ENCODE measurements at places on chromosomes 6 and 20. TPM values are rescaled to one million over a fixed set of nuclear protein-coding genes. Genes with fewer than 3 reads are reported as not detected.
A peak's percentile ranks its signal among the peaks of the same experiment; 100 is the strongest.

- DNase-seq, result no peak
Measured at GRCh38 chr6:166262743-166263515, 45.3 kb downstream of the PRR18 start.

DNA sequence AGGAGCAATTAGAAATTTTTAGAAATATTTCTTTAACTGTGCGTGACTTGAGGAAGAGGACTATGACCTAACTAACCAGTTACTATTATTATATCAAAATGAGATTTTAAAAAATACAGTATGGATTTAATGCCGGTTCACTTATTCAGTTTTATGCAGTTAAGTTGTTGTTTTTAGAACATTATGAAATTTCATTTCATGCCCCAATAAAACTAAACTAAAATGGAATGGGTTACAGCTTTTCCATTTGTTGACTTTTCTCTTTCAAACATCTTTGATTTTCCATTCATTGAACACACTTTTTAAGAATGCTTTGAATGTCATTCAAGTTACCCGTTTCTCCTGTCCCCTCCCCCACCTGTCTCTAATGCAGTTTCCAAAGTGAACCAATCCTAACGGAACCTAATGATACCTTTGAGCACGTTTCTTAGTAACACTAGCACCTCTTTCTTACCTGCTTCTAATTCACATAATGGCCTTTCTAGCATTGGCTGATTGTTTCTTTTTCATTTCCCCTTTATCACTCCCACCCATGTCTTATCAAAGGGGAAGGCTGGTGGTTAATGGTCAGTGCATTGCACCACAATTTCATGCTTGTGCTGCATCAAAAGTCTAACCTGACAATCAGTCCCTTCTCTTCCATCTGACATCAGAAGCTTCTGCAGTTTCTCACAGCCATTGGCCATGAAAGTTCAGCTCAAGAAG lies 262.2 kb upstream of the TAB2 start:
- DNase-seq, result no peak

DNA sequence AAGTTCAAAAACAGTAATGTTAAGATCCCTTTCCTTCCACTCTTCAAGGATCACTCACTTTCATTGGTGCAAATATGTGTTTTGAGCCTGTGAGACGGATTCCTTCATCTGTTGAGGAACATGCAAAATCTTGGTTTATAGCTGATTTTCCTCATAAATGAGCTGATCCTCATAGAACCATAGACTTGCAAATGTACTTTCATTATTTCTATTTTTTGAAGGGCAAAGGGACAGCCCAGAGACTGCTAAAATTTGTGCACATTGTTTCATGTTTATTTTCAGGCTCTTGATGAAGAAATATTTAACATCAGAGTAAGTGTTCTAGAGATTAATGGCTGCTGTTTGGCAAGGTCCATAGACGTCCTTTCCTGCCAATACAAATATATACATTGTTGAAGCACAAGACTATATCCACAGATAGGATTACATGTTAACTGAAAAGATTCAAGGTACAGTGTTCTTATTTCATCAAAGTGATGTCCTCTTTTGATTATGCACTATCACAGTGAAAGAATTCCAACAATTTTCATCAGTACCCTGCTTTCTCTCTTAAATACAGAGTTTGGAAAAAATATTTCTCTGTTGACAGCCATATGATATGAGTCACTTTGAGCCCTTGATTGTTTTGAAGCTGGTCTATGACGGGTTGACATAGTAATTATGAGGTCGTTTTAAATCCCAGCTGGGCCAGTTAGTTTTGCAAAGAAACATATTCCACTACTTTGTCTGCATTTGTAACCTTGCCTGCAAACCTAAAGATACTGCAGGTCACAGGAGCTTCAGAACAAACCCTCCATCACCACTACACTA lies 95.7 kb downstream of the FILIP1 start:
- no peak for DNase-seq

DNA sequence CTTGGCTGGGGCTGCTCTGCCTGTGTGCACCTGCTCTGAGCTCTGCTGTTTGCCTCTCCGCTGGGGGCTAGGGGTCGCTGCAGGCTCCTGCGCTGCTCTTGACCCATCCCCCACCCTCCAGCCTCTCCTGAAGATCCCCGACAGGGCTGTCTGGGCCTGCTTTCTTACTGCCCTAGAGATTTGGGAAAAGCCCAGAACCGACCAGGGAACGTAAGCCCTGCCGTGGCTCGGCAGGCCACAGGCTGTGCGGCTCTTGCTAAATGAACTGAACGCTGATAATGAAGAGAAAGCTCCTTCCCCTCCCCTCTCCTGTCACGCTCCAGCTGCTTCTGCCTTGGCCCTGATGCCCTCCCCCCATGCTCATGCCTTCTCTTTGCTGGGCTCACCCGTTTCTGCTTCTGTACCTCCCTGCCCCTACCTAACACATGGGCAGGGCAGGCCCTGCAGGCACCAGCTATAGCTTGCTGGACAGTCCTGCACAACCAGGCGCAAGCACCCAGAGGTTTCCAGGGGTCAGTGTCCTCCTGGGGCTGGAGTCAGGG lies 32.0 kb upstream of the PCMTD2 start:
- DNase-seq, result no peak

GRCh38 chr20:32019156-32019510 lies 8.9 kb downstream of the CCM2L start:
- no peak for DNase-seq

- DNase-seq, result no peak
Measured at GRCh38 chr20:3071610-3072529, at the start of gene OXT. Gene OXT, plus strand, starts transcription at chr20:3071620. Its CDS starts 36 bp downstream, at chr20:3071656.

DNA sequence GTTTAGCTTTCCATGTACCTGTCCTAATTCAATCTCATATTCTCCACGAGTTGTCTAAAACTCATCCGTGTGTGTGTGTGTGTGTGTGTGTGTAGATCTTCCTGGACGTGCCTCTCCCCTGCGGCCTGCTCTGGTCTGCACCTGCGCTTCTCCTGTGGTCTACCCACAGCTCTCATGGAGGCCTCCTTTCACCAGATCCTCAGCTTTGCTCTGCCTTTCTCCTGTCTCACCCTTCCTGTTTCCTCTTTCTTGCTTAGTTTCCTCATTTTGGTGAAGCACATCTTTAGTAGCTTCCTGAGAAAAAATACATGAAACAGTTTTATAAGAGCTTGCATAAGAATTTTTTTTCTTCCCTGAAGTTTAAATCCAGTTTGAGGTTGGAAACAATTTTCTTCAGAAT lies 18.1 kb downstream of the SLX4IP start:
- no peak for DNase-seq

DNA sequence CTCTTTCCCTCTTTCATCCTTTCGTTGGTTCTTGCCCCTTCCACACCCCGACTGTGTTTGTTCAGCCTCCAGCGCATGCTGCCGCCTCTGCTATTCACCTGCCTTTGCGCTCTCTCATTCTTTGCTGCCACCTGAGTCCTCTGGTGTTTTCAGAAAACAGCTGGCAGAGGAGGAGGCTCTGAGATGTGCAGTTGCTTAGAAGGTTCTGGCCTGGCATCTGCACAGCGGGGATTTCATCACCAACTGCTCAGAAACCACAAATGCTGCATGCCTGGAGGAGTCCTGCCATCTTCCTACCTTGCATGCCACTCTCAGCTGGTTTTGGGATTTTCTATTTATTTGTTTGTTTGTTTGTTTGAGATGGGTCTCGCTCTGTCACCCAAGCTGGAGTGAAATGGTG lies 39.2 kb upstream of the CLDN20 start:
- DNase-seq, result no peak

DNA sequence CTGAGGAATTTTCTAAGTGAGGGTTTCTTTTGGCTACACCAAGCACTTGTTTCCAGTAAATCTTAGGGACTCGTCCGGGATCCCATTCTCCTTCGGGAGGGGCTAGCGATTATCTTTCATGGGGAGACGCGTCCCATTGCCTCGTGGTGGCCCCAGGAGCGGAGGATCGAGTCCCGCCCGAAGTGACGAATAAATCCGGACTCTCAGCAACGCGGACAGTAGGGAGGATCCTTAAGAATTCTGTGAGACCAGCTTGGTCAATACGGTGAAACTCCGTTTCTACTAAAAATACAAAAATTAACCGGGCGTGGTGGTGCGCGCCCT lies 69.1 kb upstream of the PRSS16 start:
- no peak for DNase-seq

GRCh38 chr6:125922322-125922860 lies 34.2 kb upstream of the HINT3 start:
- DNase-seq, result no peak

DNA sequence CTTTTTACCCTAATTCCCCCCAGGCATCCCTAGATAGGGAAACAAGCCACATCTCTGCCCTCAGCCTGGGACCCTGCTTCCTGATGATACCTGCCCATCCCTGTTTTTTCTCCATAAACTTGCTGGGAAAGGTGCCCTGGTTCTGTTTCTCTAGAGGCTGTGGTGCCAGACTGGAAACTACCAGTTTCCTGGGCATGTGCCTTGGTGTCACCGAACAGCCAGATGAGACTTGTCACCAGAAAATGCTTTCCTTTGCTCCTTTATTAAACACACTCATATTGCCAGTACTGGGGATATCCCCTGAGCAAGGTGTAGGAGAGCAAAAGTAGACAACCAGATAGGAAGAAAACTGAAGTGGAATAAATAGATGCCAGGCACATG lies 16.8 kb downstream of the SRSF3 start:
- DNase-seq, result no peak

GRCh38 chr6:3251462-3252314 lies 7.1 kb upstream of the PSMG4 start:
- peak; percentile 93 for DNase-seq

DNA sequence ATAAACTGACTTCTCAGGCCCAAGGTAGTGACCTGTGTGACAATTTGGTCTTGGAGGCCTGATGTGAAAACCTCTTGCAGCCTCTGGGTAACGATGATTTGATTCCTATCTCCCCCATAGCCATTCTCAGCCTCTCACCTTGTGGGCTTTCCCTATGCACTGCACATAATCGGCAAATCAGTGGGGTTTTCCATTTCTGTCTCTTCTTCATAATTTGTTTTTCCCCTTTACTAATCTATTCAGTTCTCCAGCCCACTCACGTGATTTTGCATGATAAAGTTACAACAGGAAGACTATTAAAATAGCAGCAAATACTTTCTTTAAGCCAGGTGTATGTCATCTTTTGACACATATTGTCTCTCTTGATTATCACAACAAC lies 893.7 kb downstream of the TFAP2A start:
- DNase-seq, result no peak

DNA sequence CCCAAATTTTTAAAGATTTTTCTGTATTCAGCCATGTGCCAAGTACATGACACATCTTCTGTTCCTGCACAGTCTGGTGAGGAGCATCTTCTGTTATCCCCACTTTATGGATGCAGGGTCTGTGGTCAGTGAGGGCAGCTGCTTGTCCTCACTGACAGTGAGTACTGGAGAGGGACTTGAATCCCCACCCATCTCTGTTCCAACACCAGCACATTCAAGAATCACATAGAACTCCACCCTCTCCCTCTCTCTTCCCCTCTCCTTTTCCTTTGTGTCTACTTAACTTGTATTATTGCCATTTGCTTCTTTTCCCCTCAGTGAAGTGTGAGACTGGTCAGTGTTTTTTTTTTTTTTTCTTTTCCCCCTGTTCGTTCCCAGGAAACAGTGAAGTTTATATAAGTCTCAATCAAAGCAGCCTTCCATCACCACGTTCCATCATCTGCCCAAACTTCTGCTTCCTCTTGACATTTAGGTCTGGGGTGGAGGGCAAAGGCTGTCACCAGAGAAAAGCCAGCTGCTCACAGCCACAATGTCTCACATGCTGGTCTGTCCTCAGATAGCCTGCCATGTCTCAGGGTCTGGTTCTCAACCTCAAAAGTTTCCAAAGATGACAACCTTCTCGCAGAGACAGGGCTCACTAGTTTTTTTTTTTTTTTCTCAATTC lies 110.0 kb upstream of the SSTR4 start:
- DNase-seq, result no peak

The NKAPL gene
- not detected for total RNA-seq

The ADA gene
- total RNA-seq, result 47.6 TPM

The PGBD1 gene
- 10.8 TPM for total RNA-seq

The FHL5 gene
- not detected for total RNA-seq

The WFDC12 gene
- total RNA-seq, result not detected

The LHFPL5 gene
- not detected for total RNA-seq

The SLPI gene
- total RNA-seq, result not detected

All from G401 (cell line).